Activated B cell treated with CpG ODN at 0.5 μM for 24 hours (primary cell): ENCODE measurements at places on chromosomes 3 and 15.

DNA sequence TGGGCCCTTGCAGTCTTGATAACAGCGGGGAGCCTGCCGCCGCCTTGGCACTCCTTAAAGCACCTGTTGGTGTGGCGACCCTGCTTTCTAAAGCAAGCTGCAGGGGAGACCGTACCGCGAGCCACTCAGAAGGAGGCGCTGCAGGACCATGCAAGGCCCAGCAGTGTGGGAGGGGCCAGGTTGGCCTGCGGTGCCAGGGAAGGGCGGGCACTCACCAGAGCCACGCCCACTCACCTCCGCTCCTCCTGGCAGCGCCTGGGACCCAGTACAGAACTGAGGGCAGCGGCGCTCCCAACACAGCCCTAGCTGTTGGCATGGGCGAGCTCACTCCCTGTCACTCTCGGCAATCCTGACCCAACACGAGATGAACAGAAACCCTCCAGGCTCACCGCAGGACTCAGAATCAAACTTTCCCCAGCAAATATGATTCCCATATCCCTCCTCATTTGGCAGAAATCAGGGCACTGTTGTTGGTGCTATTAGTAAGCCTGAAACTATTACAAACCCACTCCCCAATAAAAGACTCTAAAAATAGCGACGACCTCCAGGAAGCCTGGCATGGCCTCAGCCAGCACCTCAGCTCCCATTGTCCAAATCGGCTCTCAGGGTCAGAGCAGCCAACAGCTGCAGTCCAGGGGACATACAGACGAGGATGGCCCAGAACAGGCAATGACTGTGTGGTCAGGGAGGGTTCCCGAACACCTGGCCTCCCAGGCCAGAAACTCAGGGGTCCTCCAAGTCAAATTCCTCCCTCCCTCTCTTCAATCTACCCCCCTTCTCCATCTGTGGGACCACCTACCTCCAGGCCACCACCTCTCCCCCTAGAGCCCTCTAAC lies 77.2 kb downstream of the TBC1D2B start:
- peak; percentile 60 for DNase-seq
- H3K27me3 ChIP-seq = no peaks in the 10 kb centered on the region
- H3K4me3 ChIP-seq = no peak overlapping the region
- peaks cover 48% of the 10 kb centered on the region for H3K36me3 ChIP-seq
- no peak overlapping the region for H3K27ac ChIP-seq

DNA sequence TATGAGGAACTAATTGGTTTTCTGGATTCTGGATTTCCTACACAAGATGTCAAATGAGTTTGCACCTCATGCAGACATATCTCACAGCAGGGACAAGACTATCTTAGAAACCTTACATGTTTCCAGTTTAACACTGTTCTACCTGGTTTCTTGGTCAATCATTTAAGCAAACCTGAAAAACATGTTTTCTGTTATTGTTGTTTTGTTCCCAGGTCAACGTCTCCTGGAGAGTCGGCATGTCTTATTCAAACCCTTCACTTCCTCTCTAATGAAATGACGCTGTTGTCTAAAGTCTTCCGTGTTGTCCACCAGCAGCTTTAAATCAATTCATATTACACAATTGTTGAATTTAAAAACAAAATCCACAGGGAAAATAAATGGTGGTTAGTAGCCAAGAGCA lies 150.9 kb downstream of the CNTN3 start:
- DNase-seq = no peak
- no peak overlapping the region for H3K27ac ChIP-seq

- H3K4me1 ChIP-seq = peaks cover 29% of the 10 kb centered on the region
- peak overlapping the region; percentile 99 for H3K4me3 ChIP-seq
- no peaks in the 10 kb centered on the region for H3K27me3 ChIP-seq
- DNase-seq = peak; percentile 50
- H3K36me3 ChIP-seq = peaks cover 10% of the 10 kb centered on the region
Measured at GRCh38 chr3:11642431-11643191, 1.1 kb downstream of the VGLL4 start.

DNA sequence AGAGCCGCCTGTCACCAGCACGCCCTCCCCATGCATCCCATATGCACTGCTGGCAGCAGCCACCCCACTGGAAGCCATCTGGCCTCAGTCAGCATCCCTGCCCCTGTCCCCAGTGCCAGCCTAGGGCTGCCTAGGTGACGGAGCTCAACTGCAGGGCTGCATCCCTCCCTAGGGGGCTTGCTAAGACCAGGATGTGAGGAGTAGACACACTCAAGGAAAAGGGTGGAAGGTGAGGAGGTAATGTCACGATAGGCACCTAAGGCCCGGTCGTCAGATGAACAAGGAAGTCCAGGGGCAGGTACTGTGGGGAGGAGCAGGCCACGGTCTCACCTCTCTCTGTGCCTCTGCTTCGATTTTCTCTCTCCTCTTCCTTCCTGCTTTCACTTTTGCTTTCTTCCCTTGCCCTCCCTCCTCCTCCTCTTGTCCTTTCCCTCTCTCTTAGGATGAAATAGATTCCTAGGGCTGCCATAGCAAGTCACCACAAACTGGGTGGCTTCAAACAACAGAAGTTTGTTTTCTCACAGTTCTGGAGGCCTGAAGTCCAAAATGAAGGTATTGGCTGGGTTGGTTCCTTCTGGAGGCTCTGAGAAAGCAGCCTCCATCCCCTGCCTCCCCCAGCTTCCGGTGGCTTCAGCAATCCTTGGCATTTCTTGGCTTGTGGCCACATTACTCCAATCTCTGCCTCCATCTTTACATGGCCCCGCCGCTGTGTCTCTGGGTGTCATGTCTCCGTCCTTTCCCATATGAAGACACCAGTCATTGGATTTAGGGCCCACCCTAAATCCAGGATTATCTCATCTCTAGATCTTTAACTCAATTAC lies 298.3 kb downstream of the SHQ1 start:
- no peaks in the 10 kb centered on the region for H3K36me3 ChIP-seq
- H3K4me3 ChIP-seq = peak overlapping the region; percentile 64
- no peaks in the 10 kb centered on the region for H3K27me3 ChIP-seq
- peaks cover 17% of the 10 kb centered on the region for H3K4me1 ChIP-seq

DNA sequence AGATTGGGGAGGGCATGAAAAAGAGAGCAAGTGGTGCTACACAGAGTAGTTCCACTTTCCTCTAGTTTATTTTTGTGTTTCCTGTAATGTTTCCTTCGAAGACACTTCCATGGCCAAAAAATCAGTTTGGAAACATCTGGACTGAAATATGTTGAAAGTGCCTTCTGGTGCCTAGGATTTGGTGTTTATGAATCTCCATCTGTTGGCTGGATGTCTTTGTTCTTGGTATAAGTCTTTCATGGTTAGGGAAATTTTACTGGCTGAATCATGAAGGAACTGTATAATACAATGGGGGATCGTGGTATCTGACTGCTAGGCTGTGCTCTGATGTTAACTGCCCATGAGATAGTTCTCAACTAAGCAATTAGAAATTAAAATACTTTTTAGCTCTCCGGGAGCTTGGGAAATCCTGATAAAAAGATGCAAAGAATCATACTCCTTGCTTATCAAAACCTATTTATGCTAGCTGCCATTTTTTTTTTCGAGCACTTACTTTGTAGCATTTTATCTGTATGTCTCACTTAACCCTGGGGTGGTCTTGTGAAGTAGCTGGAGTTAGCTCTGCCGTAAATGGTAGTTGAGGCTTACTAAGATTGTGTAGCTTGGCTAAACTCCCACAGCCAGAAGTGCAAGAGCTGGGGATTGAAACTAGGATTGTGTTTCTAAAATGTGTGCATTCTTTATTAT lies 21.9 kb downstream of the AKAP13 start:
- H3K4me1 ChIP-seq = peaks cover 89% of the 10 kb centered on the region
- H3K4me3 ChIP-seq = peak overlapping the region; percentile 12

DNA sequence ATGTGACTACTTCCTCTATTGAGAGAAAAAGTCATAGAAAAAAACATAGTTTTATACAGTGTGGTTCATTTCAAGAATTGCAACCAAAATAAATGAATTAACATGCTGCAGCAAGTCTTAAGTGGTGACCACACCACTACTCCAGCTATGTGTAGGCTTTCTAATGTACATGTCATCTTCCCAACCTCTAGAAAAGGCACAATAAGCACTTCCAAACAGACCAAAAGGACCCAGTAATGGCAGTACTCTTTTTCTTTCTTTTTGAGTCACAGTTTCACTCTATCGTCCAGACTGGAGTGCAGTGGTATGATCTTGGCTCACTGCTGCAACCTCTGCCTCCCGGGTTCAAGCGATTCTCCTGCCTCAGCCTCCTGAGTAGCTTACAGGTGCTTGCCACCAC lies 219.3 kb upstream of the KBTBD8 start:
- no peak overlapping the region for H3K27ac ChIP-seq
- H3K36me3 ChIP-seq = no peaks in the 10 kb centered on the region
- H3K27me3 ChIP-seq = peaks cover 8% of the 10 kb centered on the region
- no peak for DNase-seq
- H3K4me1 ChIP-seq = no peaks in the 10 kb centered on the region

DNA sequence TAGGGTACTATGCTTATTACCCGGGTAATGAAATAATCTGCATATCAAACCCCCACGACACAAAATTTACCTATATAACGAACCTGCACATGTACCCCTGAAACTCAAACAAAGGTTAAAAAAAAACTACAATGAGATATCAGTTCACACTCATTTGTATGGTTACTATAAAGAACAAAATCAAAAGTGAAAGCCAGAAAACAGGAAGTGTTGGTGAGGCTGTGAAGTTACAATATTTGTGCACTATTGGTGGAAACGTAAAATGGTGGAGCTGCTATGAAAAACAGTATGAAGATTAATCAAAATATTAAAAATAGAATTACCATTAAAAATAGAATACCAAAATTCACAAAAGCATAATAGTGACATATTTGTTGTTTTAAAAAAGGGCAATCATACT lies 128.9 kb downstream of the ZIC1 start:
- no peak overlapping the region for H3K27ac ChIP-seq
- H3K4me3 ChIP-seq = no peak overlapping the region
- no peaks in the 10 kb centered on the region for H3K36me3 ChIP-seq
- H3K4me1 ChIP-seq = no peaks in the 10 kb centered on the region
- no peaks in the 10 kb centered on the region for H3K27me3 ChIP-seq

DNA sequence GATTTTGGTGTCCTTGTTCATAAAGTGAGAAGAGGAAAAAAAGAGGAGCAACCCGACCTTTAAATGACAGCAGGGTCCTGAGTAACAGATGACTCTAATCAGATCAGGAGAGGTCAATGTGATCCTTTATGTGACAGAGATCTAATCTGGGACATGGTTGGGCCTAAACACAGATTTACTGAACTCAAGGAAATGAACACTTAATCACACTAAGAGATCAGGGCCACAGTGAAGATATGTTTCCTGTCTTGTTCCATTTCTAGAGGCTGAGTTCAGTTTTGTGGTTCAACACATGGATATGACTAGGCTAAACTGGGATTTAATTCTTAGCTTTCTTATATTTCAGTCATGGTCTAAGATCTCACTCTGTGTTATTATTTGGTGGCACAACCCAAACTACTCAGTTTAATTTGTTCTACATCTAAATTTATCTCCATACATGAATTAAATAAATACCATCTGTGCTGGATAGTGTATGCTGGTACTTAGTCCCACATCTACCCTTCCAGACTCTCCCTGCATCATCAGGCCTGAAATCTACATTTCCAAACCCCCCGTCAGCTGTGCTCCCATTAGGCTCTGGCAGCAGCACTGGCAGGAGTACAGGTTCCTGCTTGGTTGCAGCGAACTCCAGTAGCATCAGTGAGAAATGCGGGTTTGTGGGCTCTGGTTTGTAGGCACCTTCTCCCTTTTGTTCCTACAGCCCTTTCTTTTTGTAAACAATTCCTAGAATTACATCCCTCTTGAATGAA lies 22.6 kb downstream of the SFMBT1 start:
- no peak overlapping the region for H3K4me3 ChIP-seq
- H3K36me3 ChIP-seq = peaks cover 4% of the 10 kb centered on the region
- H3K27me3 ChIP-seq = no peaks in the 10 kb centered on the region

DNA sequence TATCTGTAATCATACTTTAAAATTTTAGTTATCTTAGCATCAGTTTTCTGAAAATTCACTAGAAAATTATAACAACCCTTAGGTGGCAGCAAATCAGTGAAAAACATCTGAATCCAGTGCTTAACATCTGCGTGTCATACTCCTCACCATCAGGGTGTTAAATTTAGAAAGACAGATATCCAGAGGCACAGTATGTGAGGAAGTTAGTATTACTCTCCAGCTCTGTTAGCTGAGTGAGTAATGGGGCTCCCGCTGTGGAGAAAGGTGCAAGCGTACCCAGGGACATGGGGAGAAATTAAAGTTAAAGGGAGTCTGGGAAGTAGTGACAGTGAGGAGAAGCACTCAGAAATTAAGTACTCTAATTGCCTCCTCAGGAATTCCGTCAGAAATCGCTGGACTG lies 50.9 kb downstream of the CEP63 start:
- no peaks in the 10 kb centered on the region for H3K27me3 ChIP-seq
- H3K36me3 ChIP-seq = peaks cover 43% of the 10 kb centered on the region
- H3K27ac ChIP-seq = no peak overlapping the region
- no peaks in the 10 kb centered on the region for H3K4me1 ChIP-seq
- DNase-seq = no peak

DNA sequence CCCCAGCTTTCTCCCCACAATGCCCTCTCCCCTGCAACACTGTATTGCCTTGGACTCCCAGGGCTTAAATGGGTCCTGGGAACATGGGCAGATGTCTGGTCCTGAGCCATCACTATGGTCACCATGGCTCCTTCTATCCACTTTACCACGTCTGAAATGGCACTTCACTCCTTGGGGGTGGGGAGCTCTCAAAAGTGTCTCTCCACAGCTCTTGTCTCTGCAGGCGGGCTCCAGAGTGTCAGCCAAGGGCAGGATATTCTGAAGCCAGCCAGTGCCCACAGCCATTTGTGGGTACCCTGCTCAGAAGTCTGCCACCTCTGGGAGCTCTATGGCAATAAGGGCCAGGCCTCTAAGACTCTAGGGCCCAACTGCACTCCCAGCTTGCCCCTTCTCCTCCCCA lies 163.9 kb downstream of the PPM1L start:
- H3K4me3 ChIP-seq = no peak overlapping the region
- H3K27ac ChIP-seq = no peak overlapping the region
- H3K27me3 ChIP-seq = peaks cover 1% of the 10 kb centered on the region
- no peaks in the 10 kb centered on the region for H3K36me3 ChIP-seq

DNA sequence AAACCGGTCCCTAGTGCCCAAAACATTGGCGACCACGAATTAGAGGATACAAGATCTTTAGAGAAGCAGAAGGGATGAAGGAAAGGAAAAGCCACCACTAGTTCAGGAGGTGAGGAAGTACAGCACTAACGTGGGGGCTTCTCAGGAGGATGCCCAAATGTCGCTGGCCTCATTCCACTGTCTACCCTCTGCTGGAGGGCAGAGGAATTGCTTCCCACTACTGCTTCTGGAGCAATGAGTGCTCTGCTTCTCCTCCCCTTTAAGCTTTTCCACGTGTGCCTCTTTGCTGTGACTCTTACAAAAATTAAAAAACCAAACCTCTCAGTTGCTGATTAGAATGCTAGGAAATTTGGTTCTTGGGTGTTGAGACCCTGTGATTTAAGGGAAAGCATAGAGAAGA lies 281.3 kb downstream of the CLSTN2 start:
- H3K4me3 ChIP-seq = no peak overlapping the region
- H3K27ac ChIP-seq = no peak overlapping the region
- peaks cover 2% of the 10 kb centered on the region for H3K27me3 ChIP-seq
- no peak for DNase-seq
- H3K4me1 ChIP-seq = no peaks in the 10 kb centered on the region

- DNase-seq = no peak
- no peak overlapping the region for H3K4me3 ChIP-seq
- H3K27ac ChIP-seq = no peak overlapping the region
- no peaks in the 10 kb centered on the region for H3K4me1 ChIP-seq
Measured at GRCh38 chr3:114848082-114848481, 299.0 kb downstream of the ZBTB20 start.

- no peak overlapping the region for H3K27ac ChIP-seq
- no peak overlapping the region for H3K4me3 ChIP-seq
- no peaks in the 10 kb centered on the region for H3K4me1 ChIP-seq
- no peaks in the 10 kb centered on the region for H3K36me3 ChIP-seq
Measured at GRCh38 chr3:62554264-62554799, 181.0 kb upstream of the FEZF2 start.
